ENCODE measurements at places on chromosomes 3 and 15.
A peak's percentile ranks its signal among the peaks of the same experiment; 100 is the strongest.

- no peak for DNase-seq
Observed at GRCh38 chr15:99707473-99708270, 25.6 kb downstream of the LYSMD4 start.

- no peak for DNase-seq
Observed at GRCh38 chr3:37751967-37752648, 109.6 kb upstream of the CTDSPL start.

GRCh38 chr15:68733666-68734065 lies 87.0 kb downstream of the ANP32A start:
- DNase-seq = no peak

GRCh38 chr3:151501923-151502632 lies 41.2 kb upstream of the IGSF10 start:
- DNase-seq = no peak

- DNase-seq = no peak
Observed at GRCh38 chr15:50890751-50891150, 17.7 kb upstream of the AP4E1 start.

- DNase-seq = no peak
Observed at GRCh38 chr15:92714077-92714476, 58.5 kb upstream of the FAM174B start.

GRCh38 chr15:90232941-90233386 lies 777 bp downstream of the CIB1 start:
- no peak for DNase-seq

DNA sequence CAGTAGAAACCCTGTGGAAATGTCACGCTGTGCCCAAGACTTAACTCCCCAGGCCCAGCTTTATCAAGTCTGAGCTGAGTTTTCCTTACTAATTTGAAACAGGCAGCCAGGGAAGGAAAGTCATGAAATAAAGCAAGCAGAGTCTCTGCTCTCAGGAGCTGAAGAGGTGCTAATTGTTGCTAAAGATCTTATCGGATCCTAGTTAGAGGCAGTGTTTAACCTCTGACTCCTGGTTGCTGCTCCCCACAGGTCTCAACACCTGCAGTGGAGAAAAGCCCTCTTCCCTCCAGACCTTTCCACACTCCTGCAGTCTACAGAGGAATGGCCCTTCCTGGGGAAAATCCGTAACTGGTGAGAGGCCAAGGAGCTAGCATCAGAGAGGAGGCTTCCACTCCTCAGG lies 628.2 kb downstream of the NTRK3 start:
- no peak for DNase-seq

DNA sequence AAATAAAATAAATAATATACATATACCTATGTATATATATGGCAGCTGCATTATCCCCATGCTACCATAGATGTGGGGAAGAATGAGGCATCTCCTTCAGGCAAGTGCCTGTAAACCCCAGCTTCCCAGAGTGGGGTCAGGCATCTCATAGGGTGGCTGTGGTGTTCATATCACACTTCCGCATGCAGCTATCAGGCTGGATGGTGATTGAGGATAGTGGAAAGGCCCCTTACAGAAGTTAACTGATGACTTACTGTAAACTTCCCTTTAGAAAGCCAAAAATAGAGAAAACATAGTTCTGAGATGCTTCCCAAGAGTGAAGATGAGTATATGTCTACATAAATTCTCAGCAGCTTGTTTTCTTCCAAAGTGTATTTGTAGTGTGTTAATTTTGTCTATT lies 3.5 kb upstream of the PP2D1 start:
- DNase-seq = no peak

GRCh38 chr15:78675617-78676360 lies 34.8 kb upstream of the CHRNB4 start:
- DNase-seq = no peak

GRCh38 chr15:50883903-50884302 lies 24.6 kb upstream of the AP4E1 start:
- DNase-seq = no peak

DNA sequence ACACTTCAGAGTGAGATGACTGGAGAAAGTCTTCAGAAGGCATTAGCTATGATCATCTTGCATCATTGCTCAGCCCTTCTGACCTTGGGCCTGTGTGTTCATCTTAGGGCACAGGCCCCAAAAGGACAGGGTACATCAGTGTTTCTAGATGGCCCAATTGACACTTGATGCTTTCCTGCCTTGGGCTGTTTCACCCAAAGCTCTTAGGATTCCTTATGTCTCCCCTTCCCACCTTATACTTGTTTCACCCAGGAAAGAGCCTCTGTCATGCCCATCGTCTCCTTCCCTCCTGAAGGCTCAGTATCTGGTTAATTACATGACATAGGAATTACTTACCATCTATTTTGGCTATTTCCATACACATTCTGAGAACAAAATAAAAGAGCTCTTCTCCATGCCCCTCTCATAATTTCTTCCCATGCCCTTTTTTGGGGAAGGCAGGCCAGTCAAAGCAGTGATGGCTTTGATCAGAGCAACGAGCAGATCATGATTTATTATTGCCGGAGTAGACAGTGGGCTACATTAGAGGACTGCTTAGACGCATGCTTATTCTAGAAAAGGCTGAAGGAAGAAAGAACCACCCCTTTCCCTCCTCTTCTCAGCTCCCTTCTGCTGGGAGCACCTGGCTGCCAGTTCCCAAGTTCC lies 72.9 kb downstream of the GHSR start:
- no peak for DNase-seq

DNA sequence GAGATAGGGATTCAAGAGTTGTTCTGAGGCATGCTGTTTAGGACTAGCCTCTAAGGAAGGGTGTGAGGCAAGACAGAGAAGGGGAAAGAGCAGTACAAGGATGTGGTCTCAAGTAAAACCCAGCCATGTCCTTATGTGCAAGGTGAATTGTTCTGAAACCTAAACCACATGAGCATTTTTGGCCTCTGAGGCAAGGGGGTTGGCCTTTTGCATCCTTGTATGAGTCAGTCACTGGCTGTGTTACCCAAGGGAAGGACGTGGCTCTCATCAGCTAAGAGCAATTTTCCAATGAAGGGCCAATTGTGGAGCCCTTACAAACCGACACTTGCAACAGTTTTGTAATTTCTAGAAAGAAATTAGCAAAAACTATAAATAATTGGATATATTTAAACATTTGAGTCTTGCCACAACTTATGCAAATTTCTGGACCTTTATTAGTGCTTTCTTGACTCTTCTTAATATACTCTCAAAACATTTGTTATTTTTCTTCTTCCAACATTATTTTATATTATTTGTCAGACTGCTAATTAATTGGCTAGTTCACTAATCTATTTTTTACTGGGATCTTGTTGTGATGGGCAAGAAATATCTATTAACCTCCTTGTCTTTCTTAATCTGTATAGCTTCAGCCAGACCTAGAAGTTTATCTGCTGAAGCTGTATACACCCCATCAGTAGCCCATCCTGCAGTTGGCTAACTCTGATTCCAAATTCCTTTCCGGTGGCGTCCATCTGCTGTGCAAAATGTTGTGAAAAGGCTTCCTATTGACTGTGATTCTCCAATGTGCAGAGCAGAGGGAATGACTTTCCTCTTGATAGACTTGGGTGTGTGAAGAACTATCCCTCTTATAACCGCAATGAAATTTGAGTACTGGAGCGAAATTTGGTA lies 97.7 kb upstream of the P2RY1 start:
- DNase-seq = no peak

DNA sequence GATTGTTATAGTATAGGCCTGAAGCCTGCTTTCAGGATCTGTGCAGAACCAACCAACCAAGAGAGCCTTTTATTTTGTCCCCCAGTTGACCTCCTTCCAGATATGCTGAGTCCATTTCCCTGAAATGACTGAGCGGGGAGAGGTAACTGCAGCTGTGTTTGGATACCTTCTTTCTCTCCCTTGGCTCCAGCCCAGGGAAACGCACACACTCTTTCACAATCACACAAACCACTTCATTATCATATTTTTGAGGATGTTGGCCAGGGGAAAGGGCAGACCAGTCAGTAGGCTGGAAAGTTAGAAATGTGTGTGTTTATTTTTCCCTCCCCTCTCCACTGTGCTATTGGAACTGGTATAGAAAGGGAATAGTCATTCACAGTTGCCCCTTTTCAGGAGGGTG lies 417.7 kb upstream of the TBL1XR1 start:
- DNase-seq = no peak

GRCh38 chr15:89528757-89529352 lies 32.5 kb upstream of the RHCG start:
- DNase-seq = no peak

DNA sequence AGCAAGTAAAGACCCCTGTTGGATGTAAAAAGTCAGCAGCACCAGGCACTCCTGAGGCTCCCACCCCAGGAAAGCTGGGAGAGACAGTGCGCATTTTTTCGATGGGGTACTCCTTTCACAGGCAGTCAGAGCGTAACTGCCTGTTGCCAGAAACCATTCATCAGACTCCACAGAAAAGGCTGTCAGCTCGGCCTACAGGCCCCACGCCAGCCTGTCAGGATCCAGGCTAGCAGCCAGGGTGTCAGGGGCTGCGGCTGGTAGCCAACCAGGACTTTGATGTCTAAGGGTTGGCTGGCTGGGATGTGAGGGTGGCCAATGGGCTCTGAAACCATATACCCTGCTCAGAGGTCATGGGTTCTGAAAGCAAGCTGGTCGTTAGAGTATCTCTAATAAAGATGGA lies 164.5 kb downstream of the WNT5A start:
- DNase-seq = no peak

- DNase-seq = peak; percentile 18
Observed at GRCh38 chr15:59247364-59247763, 40.7 kb downstream of the LDHAL6B start.

- DNase-seq = no peak
Observed at GRCh38 chr3:197810901-197811300, 19.8 kb downstream of the LRCH3 start.

All from stimulated activated CD8-positive, alpha-beta memory T cell treated with anti-CD3 and anti-CD28 coated beads, Interleukin-15, amount 100 ng/mL, for 1 hour (primary cell).